ENCODE measurements at places on chromosomes 6 and 20.

GRCh38 chr6:81838031-81838430 is 85.5 kb upstream of the TENT5A start:
- DNase-seq: no peak

- DNase-seq: no peak
Observed at GRCh38 chr6:146315381-146316174, 228.1 kb upstream of the RAB32 start.

- no peak for DNase-seq
Observed at GRCh38 chr20:4971064-4971463, 30.2 kb downstream of the SLC23A2 start.

DNA sequence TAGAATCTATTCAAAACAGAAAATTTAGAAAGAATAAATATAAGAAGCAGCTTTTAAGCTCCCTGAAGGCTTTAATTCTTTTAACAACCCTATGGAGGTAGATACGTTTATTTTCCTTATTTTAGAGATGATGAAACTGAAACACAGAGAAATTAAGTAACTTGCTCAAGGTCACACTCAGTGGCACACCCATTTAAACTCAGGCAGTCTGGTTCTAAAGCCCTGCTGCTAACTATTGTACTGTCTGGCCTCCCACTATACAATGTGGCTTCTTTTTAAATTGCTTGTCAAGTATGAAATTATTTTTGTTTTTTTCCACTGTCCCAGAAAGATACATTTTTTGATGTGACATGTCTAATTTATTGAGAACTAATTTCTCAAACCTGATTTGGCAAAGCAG is 55.7 kb downstream of the FAM217A start:
- no peak for DNase-seq

DNA sequence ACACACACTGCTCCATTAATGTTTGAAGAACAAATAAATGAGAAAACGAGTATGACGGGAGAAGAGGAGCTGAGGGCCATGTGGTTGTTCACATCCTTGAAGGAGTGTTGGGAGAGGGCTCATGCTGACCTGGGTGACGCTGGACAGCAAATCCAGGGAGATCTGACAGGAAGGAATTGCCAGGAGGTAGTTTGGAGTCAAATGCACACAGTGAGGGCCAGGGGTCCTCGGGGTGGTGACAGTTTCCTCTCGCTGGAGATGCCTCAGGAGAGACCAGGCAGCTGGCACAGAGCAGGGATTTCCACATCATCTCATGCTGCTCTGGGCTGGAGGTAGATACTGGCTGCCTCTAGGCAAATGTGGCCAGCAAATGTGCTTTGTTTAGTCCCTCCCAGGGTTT is 2.0 kb upstream of the TMEM181 start:
- no peak for DNase-seq

DNA sequence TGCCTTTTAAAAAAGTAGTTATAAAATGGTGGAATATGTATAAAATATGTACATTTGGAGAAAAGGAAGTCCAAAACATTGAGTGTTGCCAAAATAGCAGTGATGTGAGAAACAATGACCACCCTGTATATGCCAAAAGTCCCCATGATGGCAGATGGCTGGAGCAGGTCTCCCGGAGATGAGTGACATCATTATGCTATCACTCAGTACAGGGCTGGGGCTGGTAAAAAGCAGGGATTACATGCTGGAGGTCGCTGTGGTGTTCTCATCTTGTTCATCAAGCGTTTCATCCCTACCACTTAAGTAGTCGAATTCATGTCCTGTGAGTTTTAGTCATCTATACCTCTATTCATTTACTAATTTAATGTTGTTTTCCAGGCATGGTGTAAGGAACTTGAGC is 315.3 kb upstream of the SLC35B3 start:
- no peak for DNase-seq

DNA sequence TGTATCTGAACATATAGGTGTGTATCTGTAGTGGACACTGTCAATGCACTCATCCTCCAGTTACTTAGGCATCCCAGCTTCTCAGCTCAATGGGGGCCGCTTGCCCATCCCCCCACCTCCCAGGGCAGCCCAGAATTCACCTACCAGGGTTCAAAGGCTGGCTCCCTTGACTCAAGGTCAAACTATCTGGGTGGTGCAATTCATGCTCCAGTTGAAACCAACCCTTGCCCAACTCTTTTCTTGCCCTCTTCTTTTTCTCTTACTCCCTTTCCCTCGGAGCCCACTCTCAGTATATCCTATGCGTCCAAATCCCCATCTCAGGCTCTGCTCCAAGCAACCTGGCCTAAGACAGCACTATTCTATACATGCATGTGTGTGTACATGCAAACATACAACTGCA is 127.4 kb downstream of the BCAS1 start:
- no peak for DNase-seq

GRCh38 chr6:145551164-145551563 is 184.2 kb downstream of the EPM2A start:
- no peak for DNase-seq

GRCh38 chr20:45874576-45874975 is 6.5 kb upstream of the ZSWIM1 start:
- no peak for DNase-seq

All from T-helper 22 cell (primary cell).